ENCODE measurements at places on chromosomes 3 and 15. TPM values are rescaled to one million over a fixed set of nuclear protein-coding genes. Genes with fewer than 3 reads are reported as not detected.

The IL5RA gene
- 0.35 TPM for polyA plus RNA-seq

The NIT2 gene
- 38.6 TPM for polyA plus RNA-seq

- no peaks in the 10 kb centered on the region for H3K27me3 ChIP-seq
- H3K36me3 ChIP-seq: no peaks in the 10 kb centered on the region
- no peak for DNase-seq
- H3K27ac ChIP-seq: no peak overlapping the region
- H3K4me3 ChIP-seq: no peak overlapping the region
Observed at GRCh38 chr3:111963424-111963823, 15.4 kb upstream of the ABHD10 start.

DNA sequence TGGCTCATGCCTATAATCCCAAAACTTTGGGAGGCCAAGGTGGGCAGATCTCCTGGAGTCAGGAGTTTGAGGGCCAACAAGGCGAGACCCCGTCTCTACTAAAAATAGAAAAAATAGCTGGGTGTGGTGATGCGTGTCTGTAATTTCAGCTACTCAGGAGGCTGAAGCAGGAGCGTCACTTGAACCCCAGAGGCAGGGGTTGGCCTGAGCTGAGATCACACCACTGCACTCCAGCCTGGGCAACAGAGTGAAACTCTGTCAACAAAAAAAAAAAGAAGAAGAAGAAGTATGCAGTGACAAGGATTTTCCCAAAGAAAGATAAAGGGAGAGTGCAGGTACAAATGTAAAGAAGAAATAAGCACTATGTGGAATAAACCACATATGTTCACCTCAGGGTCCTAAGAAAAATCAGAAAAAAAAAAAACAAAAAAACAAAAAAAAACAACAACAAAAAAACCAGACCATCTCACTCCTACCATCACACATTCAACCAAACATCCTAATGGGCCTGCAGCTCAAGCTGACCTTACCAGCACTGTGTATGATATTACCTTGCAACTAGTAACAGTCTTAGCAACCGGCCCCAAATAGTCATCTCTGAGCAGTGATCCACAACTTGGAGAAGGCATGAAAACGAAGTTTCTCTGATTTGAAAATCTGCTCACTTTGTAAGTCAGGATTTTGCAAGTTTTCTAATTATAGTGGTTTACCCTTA lies 296.7 kb upstream of the PROK2 start:
- H3K4me1 ChIP-seq: no peaks in the 10 kb centered on the region
- no peak overlapping the region for H3K27ac ChIP-seq
- H3K4me3 ChIP-seq: no peak overlapping the region
- no peaks in the 10 kb centered on the region for H3K36me3 ChIP-seq
- H3K27me3 ChIP-seq: no peaks in the 10 kb centered on the region

- H3K27ac ChIP-seq: no peak overlapping the region
- no peaks in the 10 kb centered on the region for H3K4me1 ChIP-seq
- no peaks in the 10 kb centered on the region for H3K27me3 ChIP-seq
- no peak overlapping the region for H3K4me3 ChIP-seq
Observed at GRCh38 chr3:1380926-1381646, 288.3 kb downstream of the CNTN6 start.

DNA sequence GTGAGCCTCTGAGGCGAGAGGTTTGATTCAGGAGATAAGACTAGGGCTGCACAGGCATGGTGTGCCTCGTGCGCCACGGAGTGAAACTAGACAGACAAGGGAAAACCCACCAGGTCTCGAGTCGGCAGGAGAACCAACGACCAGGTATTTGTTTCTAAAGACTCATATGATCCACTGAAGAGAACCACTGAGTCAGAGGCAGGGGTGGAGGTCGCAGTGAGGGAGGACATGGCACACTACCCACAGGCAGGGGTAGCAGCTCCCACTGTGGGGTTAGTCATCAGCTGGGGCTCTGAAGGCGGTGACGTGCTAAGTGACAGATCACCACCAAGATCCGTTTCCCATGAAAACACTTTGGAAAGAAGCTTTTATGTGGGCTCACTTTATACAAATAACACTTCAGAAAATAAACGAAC lies 45.7 kb downstream of the CHSY1 start:
- DNase-seq: no peak
- no peak overlapping the region for H3K4me3 ChIP-seq
- H3K27ac ChIP-seq: no peak overlapping the region
- H3K36me3 ChIP-seq: no peaks in the 10 kb centered on the region

DNA sequence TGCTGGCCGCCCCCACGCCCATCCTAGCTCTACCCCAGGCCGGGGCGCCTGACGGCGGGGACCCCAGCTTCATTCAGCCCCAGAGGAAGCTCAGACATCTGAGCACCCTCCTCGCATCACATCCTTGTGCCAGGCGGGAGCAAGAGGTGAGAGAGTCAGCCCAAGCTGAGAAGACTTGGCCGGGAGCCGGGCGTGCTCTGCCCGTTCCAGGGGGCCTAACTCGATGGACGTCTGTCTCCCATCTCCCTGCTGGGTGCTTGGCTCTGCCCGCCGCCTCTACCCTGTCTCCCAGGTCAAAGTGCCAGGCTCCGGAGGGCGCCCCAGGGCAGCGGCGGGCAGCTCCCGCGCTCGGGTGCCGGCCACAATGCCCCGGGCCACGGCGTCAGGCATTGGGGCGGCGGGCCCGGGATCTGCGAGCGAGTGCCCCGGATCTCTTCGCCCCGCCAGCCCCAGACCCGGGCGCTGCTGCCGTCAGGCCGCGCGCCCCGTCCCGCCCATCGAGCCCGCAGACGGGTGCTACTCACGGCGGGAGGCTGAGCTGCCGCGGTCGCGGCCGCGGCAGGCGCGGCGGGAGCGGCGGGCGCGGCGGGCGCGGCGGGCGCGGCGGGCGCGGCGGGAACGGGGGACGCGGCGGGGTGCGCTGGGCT lies 388 bp downstream of the DAPK2 start:
- H3K27me3 ChIP-seq: no peaks in the 10 kb centered on the region
- no peak overlapping the region for H3K27ac ChIP-seq
- H3K4me3 ChIP-seq: peak overlapping the region; percentile 24
- H3K36me3 ChIP-seq: no peaks in the 10 kb centered on the region
- peaks cover 20% of the 10 kb centered on the region for H3K4me1 ChIP-seq
- DNase-seq: peak; percentile 35

- H3K4me1 ChIP-seq: peaks cover 9% of the 10 kb centered on the region
- H3K36me3 ChIP-seq: no peaks in the 10 kb centered on the region
- H3K4me3 ChIP-seq: no peak overlapping the region
- H3K27me3 ChIP-seq: no peaks in the 10 kb centered on the region
- DNase-seq: no peak
Observed at GRCh38 chr15:43135351-43135750, 2.0 kb downstream of the TMEM62 start.

DNA sequence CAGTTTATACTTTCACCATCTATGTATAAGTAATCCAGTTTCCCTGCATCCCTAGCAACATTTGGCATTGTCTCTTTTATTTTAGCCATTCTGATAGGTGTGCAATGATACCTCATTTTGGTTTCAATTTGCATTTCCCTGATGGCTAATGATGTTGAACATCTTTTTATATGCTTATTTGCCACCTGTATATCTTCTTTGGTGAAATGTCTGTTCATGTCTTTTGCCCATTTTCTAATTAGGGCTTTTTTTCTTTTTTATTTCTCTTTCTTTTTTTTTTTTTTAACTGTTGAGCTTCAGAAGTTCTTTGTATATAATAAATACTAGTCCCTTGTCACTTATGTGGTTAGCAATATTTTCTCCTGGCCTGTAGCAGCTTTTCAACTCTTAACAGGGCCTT lies 68.9 kb downstream of the TM2D3 start:
- H3K4me3 ChIP-seq: no peak overlapping the region
- no peaks in the 10 kb centered on the region for H3K36me3 ChIP-seq
- H3K27me3 ChIP-seq: peaks cover 5% of the 10 kb centered on the region
- H3K27ac ChIP-seq: no peak overlapping the region
- no peaks in the 10 kb centered on the region for H3K4me1 ChIP-seq

- DNase-seq: no peak
- no peak overlapping the region for H3K4me3 ChIP-seq
- H3K27ac ChIP-seq: no peak overlapping the region
Observed at GRCh38 chr15:99590913-99591646, 25.3 kb downstream of the MEF2A start.

DNA sequence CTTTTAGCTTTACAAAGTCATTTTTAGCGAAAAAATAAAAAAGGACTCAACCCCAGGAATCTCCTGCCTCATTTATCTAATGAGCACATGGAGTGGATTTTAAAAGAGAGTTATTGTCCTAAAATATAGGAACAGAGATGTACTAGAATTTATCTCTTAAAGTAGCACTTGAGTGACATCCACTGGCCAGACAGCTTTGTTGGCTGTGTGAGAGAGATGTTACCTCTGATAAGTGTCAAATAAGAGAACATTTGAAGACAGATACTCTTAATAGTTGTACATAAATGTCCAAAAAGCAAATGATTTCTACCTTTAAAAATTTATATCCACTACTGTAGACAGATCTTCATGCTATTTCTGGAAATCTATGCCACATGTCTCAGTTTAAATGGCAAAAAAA lies 12.3 kb upstream of the MFSD1 start:
- H3K4me3 ChIP-seq: no peak overlapping the region
- H3K4me1 ChIP-seq: no peaks in the 10 kb centered on the region
- H3K27me3 ChIP-seq: no peaks in the 10 kb centered on the region
- no peak overlapping the region for H3K27ac ChIP-seq
- H3K36me3 ChIP-seq: no peaks in the 10 kb centered on the region

DNA sequence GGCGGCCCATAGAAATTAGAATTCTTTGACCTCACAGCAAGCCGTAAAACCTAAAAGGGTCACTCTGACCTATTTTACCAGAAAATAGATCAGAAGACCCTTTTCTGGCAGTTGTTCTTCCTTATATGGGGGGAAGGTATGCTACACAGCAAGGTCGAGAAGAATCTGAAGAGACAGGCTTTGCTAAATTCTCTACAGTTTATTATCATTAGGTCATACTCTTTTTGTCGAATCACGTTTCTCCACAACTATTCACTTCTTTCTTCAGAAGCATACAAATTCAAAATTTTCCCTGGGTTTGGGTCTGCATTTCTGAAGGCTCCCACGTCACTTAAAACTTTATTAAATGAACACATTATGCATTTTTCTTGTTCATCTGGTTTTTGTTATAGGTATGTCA lies 229.5 kb upstream of the GRM7 start:
- no peaks in the 10 kb centered on the region for H3K36me3 ChIP-seq
- H3K27me3 ChIP-seq: no peaks in the 10 kb centered on the region
- H3K4me1 ChIP-seq: no peaks in the 10 kb centered on the region
- no peak overlapping the region for H3K4me3 ChIP-seq
- H3K27ac ChIP-seq: no peak overlapping the region
- DNase-seq: no peak

DNA sequence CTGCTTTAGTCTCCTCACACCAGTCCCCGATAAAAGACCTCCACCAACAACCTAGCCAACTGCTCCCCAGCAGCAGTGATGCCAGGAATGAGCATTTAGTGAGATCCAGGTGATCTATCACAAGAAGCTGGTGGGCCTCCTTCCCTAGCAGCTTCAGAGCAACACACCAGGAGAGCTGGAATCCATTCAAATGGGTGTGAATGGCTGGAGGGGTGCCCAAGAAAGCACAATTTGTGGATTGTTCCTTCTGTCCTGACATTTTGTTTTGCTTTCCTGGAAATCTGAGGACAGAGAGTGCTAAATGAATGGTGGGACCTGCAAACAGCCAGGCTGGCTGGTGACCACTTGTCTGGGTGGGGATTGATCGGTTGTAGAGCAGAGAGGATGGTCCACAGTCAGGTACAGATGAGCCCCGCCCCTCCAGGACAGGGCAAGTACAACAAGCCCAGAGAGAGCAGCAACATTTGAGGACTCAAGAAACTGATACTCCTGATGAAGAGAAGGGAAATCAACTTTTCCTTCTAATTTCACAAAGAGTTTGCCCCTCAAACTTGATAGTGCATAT lies 316.8 kb downstream of the VPS13C start:
- H3K4me1 ChIP-seq: no peaks in the 10 kb centered on the region
- no peaks in the 10 kb centered on the region for H3K27me3 ChIP-seq
- no peak overlapping the region for H3K4me3 ChIP-seq

GRCh38 chr3:117118604-117119003 lies 409.0 kb downstream of the TUSC7 start:
- no peak overlapping the region for H3K4me3 ChIP-seq
- DNase-seq: no peak
- H3K27me3 ChIP-seq: no peaks in the 10 kb centered on the region
- no peaks in the 10 kb centered on the region for H3K4me1 ChIP-seq

DNA sequence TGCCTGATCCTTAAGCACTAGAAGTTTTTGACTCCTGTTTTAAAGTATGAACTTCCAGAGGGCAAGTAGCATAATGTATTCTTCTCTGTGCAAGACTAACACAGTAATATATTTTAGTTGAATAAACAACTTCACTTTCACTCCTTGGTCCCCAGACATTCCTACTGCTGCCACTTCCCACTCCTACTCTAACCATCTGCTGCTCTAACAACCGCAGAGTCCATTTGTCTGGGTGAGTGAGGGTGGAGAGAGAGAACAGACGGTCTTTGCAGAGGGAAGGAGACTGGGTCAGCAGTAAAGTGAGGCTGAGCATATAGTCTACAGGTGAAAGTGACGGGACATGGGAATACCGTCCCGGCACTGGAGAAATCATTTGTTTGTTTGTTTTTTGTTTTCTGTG lies 301.0 kb upstream of the SLCO3A1 start:
- H3K4me3 ChIP-seq: no peak overlapping the region
- no peaks in the 10 kb centered on the region for H3K36me3 ChIP-seq
- no peak for DNase-seq
- no peaks in the 10 kb centered on the region for H3K4me1 ChIP-seq
- H3K27ac ChIP-seq: no peak overlapping the region

GRCh38 chr3:149042789-149043386 lies 43.4 kb downstream of the HLTF start:
- H3K4me3 ChIP-seq: no peak overlapping the region
- H3K36me3 ChIP-seq: no peaks in the 10 kb centered on the region
- H3K27ac ChIP-seq: no peak overlapping the region
- H3K27me3 ChIP-seq: no peaks in the 10 kb centered on the region
- no peaks in the 10 kb centered on the region for H3K4me1 ChIP-seq
- DNase-seq: no peak

DNA sequence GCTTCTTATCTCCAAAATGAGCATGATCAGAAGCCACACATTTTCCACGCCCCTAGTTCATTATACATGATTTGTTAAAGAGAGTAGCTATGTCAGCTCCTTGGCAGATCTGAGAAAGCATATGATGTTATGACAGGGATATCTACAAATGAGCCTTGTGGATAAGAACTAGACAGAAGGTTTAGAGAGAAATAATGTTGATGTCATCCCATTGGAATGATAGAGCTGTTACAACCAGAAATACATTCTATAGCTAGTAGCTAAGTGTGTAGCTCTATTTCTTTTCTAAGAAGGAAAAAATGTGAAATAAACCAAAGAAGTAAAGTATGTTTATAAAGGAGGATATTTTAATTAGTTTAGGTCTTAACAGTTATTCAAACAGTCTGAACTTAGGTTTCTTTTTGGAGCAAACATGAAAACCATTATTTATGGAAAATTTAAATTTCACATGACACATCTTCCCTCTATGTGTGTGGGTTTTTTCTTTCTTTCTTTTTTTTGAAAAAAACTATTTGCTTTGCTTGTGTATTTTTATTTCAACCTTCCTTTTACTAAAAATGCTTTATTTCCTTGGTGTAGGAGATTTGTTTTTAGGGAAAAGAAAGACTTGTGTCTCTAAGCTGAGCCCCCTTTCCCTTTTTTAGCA lies 167.7 kb downstream of the GHSR start:
- no peak for DNase-seq
- H3K36me3 ChIP-seq: no peaks in the 10 kb centered on the region
- peaks cover 9% of the 10 kb centered on the region for H3K4me1 ChIP-seq

Measured in pancreas (tissue), 10 donors.